ENCODE measurements at places on chromosomes 4 and X. TPM values are rescaled to one million over a fixed set of nuclear protein-coding genes. Genes with fewer than 3 reads are reported as not detected.

The EXOC1L gene
- total RNA-seq: not detected

DNA sequence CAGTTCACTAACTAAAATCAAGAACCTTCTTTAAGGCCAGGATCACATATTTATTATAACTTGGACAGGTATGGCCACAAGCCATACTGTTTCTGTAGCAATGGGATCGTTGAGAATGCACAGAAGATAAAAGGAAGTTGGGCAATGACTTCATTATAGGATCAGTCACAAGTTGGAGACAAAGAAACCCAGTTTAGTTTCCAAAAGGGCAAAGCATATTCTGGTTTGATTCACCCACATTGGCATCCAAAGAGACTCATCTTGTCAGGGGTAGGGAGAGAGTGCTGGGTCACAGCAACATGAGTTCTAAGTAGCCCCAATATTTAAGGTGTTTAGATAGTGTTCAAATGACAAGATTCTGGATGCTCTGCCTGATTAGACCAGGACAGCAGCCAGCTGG is 317.1 kb upstream of the GALNT7 start:
- no peak overlapping the region for H3K4me3 ChIP-seq
- H3K36me3 ChIP-seq: no peaks in the 10 kb centered on the region
- no peaks in the 10 kb centered on the region for H3K27me3 ChIP-seq

- peaks cover 43% of the 10 kb centered on the region for H3K27me3 ChIP-seq
- no peaks in the 10 kb centered on the region for H3K36me3 ChIP-seq
- H3K4me1 ChIP-seq: peaks cover 6% of the 10 kb centered on the region
- no peak overlapping the region for H3K4me3 ChIP-seq
- H3K27ac ChIP-seq: no peak overlapping the region
- no peak for DNase-seq
Observed at GRCh38 chrX:137548261-137548660, 17.7 kb upstream of the ZIC3 start.

DNA sequence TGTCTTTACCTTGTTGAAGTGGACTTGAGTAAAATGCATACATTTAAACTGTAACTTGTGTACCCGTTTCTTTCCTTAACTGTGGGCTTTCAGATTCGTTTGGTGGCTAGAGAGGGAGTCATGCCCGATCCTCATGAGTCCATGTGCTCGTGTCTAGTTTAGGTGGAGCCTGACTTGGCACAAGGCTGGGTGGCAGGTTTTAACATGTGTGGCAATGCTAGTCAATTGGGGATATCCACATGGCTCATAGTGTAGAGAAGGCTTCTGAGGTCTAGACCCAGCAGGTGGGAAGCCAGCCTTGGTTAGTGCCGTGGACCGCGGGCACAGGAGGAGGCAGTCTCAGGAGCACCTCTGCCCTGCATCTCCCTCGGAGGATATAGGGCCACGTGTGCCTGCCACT is 48.5 kb upstream of the CLCN4 start:
- peaks cover 71% of the 10 kb centered on the region for H3K4me1 ChIP-seq
- DNase-seq: no peak
- H3K4me3 ChIP-seq: no peak overlapping the region
- H3K27ac ChIP-seq: peak overlapping the region; percentile 80
- no peaks in the 10 kb centered on the region for H3K27me3 ChIP-seq

DNA sequence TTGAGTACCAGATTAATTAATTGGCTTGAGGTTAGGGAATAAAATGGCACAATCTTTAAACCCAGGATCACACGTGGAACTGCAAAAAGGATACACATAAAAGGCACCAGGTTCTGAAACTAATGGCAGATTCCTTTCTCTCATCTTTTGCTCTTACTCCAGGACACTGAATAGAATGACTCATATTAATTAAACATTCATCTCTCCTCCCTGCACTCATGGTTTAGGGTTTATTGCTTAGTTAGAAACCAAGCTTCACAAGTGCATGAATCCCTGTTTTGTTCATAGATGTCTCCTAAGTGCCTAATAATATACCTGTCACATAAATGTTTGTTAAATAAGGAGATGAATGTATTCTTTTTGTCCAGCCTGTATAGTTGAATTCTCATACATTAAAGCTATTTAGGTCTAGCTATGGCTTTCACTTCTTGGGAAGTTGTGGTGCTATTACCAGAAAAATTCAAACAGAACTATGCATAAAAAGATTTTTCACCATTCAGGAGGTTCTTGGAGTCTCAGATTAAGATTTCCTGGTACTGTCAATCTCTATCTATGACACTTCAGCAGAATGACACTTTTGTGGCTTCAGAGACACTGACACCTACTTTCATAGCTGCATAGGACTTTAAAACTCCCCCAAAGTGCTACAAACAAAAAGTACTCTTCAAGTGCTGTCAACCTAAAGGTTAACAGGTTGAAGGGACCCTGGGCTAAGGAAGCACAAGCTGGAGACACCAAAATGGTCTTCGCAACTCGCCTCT is 7.4 kb downstream of the CORIN start:
- no peak overlapping the region for H3K27ac ChIP-seq
- H3K4me1 ChIP-seq: peaks cover 1% of the 10 kb centered on the region
- no peak for DNase-seq
- no peak overlapping the region for H3K4me3 ChIP-seq
- no peaks in the 10 kb centered on the region for H3K27me3 ChIP-seq
- H3K36me3 ChIP-seq: no peaks in the 10 kb centered on the region

The PIM2 gene
- total RNA-seq: 3.3 TPM

DNA sequence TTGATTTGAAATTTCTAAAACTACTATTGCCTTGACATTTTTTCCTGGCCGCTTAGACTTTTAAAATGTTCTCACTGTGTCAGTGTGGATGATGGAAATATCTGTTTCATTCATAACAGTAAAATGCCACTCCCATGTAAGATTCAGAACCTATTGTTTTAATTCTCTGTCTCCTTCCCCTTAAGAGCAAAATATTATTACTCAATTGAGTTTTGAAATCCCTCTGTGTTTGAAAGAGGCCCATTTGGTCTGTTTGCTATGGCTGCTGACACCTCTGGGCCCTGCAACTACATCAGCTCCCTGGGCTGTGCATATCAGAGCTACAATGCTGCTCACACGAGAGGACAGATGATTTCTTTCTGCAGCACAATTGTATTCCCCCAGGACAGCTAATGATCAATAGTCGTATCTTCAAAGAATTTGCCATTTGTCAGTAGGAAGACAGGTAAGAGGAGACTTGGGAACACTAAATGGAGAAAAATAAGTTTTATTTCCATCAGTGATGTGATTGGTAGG is 388.0 kb upstream of the GALNT7 start:
- DNase-seq: no peak
- no peaks in the 10 kb centered on the region for H3K27me3 ChIP-seq
- no peak overlapping the region for H3K4me3 ChIP-seq
- H3K36me3 ChIP-seq: no peaks in the 10 kb centered on the region

- H3K4me3 ChIP-seq: no peak overlapping the region
- no peaks in the 10 kb centered on the region for H3K36me3 ChIP-seq
- no peaks in the 10 kb centered on the region for H3K4me1 ChIP-seq
- no peak for DNase-seq
Observed at GRCh38 chrX:110286106-110286505, 31.8 kb downstream of the AMMECR1 start.

The SSX5 gene
- not detected for total RNA-seq

- H3K27me3 ChIP-seq: no peaks in the 10 kb centered on the region
- H3K4me1 ChIP-seq: no peaks in the 10 kb centered on the region
- no peak within 1 kb of the TSS for H3K4me3 ChIP-seq
- no peaks in the 10 kb centered on the region for H3K36me3 ChIP-seq
- DNase-seq: no peak
- no peak within 1 kb of the TSS for H3K27ac ChIP-seq
Observed at GRCh38 chr4:188109157-188109755, at the start of gene TRIML2. Gene TRIML2 (minus strand): TSS chr4:188109603. CDS start chr4:188105368, 4,235 bp downstream.

The TRIM61 gene
- 1.2 TPM for total RNA-seq

DNA sequence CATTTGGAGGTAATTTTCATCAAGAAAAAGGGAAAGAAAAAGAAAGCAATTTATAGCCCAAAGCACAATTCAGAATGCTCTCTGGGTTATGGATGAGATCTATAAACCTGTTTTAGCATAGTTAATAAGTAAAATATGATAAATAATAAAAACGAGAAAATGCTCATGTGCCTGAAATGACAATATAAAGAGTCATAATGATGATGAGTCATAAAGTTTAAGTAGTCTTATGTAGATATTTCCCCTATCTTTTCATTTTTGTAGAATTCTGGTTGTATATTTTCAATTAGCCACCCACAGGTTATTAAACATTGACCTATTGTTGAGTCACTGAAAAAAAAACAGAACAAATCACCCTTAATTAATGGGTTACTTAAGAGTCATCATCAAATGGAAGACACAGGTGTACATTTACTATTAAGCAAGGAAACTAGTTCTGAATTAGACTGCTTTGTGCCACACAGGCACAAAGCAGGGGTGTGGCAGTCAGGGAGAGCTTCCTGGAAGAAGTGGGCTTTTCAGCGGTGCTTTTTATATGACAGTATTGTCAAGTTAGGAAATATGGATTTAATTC is 29.3 kb downstream of the BEND4 start:
- H3K36me3 ChIP-seq: no peaks in the 10 kb centered on the region
- H3K4me1 ChIP-seq: no peaks in the 10 kb centered on the region
- no peaks in the 10 kb centered on the region for H3K27me3 ChIP-seq
- no peak overlapping the region for H3K27ac ChIP-seq

DNA sequence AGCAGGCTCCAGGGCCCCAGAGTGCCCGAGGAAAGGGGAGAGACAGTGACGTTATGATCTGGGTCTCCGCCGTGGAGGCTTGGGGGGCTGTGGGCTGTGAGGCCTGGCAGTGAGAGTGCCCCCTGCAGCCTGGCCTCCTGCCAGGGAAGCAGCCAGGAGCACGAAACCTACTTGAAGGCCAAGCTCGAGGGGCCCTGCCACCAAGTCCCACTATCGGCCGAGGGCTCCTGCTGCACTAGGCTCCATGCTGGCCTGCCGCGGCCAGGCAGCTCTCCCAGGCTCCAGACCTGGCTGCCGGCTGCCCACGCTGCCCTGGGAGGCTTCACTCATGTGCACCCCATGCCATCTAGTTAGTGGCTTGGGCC is 18.7 kb downstream of the FLNA start:
- no peak overlapping the region for H3K4me3 ChIP-seq
- DNase-seq: no peak
- H3K36me3 ChIP-seq: peaks cover 100% of the 10 kb centered on the region
- H3K27me3 ChIP-seq: no peaks in the 10 kb centered on the region

The TFE3 gene
- total RNA-seq: 175 TPM

DNA sequence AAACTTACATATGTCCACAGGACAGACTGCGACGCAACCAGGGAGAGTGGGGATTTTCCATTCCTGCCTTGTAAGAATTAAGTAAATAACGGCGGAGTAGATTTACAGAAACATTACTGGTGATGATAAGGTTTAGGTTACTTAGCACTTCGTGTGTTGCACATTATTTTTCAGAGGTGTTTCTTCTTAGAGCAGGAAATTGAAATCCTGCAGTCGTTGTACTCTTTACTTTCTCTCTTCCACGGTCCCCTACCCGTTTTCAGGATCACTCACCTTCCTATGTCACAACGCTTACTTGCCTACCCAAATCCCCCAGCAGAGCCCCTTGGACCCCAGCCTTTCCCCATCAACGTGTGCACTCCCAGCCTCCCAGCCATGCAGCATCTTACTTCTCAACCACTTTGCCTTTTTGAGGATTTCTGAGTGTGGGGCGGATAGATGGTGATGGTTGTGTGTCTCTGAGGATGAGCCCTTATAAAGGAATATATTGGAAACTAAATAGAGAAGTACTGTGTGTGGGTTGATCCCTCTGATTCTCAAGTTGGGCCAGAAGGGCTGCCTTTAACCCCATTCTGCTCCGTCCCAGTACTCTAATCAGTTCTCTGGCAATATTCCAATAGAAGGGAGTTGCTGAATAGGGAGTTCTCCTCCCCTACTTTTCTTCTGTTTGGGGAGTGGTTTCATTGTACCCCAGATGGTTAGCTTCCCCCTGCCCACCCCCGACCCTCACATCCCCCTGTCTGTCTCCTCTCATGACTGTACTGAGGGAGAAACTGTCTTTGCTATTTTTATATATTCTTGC is 1.6 kb downstream of the MID2 start:
- peak overlapping the region; percentile 66 for H3K4me3 ChIP-seq
- no peaks in the 10 kb centered on the region for H3K4me1 ChIP-seq
- DNase-seq: no peak
- no peaks in the 10 kb centered on the region for H3K27me3 ChIP-seq
- peak overlapping the region; percentile 93 for H3K27ac ChIP-seq

- H3K4me1 ChIP-seq: peaks cover 8% of the 10 kb centered on the region
- no peaks in the 10 kb centered on the region for H3K27me3 ChIP-seq
- H3K27ac ChIP-seq: no peak overlapping the region
- H3K4me3 ChIP-seq: no peak overlapping the region
- H3K36me3 ChIP-seq: no peaks in the 10 kb centered on the region
Observed at GRCh38 chr4:137640838-137641158, 108.5 kb upstream of the PCDH18 start.

DNA sequence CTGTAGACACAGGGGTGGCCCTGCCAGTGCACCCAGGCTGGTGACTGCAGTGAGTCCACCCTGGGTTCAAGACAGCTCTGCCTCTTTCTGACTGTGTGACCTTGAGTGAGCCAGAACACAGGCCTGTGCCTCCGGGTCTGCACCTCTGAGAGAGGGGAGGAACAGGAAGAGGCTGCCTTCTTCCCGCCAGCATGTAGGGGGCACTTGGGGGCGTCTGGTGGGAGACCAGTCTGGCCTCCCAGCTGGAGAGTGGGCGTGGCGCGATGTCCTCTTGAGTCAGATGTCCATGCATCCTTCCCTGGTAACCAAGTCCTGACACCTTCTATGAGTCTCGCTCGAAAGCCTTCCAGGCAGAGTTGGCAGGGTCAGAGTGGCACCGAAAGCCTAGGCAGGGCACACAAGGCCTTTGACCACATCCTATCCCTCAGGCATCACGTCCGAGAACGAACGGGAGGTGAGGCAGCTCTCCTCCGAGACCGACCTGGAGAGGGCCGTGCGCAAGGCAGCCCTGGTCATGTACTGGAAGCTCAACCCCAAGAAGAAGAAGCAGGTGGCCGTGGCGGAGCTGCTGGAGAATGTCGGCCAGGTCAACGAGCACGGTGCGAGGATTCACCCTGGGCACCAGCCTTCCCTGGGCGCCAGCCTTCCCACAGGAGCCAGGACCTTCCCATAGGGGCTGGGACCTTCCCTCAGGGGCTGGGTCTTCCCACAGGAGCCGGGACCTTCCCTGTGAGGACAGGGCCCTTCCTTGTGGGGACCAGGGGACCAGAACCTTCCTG is 21.3 kb downstream of the WFS1 start:
- no peak overlapping the region for H3K4me3 ChIP-seq
- DNase-seq: no peak
- peaks cover 57% of the 10 kb centered on the region for H3K36me3 ChIP-seq
- H3K27me3 ChIP-seq: no peaks in the 10 kb centered on the region

Data from esophagus muscularis mucosa (tissue), 4 donors.